Activated T-cell treated with anti-CD3 and anti-CD28 coated beads, Interleukin-2, amount 50 U/mL, for 72 hours (primary cell): ENCODE measurements at places on chromosomes 1 and 21.

GRCh38 chr21:35207322-35207721 is 158.2 kb upstream of the RUNX1 start:
- DNase-seq = no peak

DNA sequence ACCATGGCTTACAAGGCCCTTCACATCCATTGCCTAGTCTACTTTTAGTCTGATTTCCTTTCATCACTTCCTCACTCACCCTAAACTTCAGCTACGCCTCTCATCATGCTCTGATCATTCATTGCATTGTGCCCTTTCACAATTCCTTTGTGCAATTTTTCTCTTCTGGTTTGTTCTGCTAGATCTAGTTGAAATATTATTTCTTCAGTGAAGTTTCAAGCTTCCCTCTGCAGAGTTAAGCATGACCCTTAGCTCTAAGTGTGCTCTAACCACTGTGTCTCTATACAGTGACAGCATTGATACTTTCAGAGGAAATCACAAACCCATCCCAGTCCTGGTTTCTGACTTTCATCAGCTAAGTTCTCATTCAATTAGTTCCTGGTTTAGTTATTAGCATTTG is 166.1 kb downstream of the PLA2G4A start:
- no peak for DNase-seq

DNA sequence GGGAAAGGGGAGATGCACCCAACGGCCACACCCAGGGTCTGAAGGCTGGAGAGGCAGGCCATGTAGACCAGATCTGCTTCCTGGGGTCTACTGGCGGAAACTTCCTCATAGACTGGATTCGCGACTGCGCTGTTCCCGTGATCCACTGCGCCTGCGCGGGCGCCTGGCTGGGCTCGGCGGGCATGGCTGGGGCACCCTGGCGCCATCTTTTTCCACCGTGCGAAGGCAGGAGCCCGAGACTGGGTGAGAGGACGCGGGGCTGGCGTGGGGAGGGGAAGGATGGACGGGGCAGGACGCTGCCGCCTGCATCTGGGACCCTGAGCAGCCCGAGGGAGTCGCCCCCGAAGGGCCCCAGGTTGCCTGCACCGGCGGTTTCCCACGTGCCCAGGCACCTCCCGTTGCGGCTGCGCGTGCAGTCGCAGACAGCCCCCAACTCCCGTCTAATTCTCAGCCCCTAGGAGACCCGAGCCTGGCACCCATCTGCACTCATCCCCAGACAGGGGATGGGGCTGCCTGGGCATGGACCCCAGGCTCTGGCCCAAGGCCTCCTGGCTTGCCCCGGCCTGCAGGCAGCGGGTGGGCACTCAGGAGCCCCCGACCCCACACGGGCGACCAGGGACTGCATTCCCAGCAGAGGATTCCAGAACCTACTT is 12.4 kb upstream of the FAM3B start:
- no peak for DNase-seq

DNA sequence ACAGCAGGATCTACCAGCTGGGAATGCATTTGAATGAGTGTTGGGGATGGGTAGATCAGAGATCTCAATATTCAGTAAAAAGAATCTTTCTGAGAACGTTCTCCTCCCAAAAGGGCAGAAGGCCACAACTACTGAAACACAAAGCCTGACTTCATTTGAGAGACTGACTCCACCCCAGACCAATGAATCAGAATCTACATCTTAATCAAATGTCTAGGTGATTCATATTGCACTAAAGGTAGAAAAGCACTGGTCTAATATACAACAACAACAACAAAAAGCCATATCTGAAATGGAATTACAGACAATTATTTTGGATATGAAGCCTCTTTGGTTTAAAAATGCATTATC is 123.9 kb downstream of the SMYD3 start:
- no peak for DNase-seq

DNA sequence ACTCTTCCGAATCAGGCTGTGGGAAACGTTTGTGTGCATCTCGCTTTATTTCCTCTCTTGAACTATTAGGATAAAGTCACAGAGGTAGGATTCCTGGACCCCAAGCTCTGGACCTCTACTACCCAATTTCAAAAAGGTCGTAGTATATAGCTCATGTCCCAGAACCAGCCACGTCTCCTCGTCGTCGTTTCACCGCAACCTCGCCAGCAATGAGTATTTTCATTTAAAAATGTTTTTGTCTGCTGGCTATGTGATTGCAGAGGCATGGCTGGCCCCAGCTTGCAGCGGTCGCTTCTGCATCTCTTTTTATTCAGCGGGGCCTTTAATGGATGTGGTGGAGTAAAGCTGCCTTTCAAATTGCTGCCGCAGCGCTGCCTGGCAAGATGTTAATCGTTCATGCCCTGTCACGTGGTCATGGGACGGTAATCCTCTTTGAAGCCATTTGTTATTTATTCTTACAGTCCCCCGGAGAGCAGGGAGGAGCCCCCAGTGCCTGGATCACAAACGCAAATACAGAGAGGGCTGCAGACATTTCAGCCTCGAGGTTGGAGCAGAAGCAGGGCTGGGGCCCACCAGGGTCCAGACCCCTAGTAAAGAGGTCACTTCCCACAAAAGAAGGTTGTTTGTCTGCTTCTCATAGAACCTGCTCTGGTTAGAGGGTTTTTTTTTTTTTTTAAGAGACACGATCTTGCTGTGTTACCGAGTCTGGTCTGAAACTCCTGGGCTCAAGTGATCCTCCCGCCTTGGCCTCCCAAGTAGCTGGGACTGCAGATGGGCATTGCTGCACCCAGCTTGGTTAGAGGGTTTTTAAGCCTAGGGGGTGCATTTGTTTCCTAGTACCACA is 11.6 kb upstream of the NPHP4 start:
- no peak for DNase-seq

DNA sequence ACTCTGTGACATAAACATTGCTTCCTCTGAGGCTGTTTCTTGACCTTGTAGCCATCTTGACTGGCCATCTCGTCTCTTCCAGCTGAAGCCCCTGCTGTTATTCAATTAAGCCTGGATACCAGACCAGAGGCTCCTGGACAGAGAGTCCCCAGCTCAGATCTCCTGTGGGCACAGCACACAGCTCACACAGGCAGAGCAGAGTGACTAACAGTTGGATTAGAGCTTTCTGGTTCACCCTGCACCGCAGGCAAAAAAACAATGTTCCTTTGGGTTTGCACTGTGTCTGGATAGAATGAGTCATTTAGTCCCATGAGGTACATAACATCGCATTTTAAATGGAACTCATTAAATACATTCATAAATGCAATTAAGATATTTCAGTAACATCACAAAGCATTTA is 33.4 kb upstream of the USH2A start:
- DNase-seq = no peak

DNA sequence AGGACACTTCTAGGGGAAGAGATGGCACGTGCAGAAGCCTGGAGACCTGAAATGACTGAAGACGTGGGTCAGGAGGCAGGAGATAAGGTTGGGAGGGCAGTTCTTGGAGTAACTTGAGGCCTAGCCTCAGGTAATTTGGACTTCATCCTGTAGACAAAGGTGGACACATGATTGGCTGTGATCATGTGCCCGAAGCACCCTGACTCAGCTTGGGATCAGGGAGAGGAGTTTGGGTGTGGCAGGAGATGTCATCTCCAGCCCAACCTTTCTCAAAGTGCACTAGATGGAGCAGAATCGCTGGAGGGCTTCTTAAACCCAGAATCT is 1.5 kb downstream of the SLC66A1 start:
- no peak for DNase-seq

DNA sequence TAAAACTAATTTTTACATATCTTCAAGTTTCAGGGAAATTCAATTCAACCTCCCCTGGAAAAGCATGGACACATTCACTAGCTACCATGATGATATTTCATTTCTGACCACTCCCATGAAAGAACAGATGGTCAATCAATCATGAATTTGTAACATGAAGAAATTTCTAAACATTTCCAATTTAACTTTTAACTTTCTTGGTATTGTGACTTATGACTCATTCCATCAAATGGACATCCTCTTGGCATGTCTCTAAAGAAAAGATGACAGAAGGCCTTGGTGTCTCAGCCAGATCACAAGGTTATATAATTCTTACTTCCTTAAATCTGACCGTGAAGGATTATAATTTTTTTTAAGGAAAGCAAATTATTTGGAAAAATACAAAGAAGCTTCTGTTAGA is 10.5 kb upstream of the MCOLN3 start:
- DNase-seq = no peak

DNA sequence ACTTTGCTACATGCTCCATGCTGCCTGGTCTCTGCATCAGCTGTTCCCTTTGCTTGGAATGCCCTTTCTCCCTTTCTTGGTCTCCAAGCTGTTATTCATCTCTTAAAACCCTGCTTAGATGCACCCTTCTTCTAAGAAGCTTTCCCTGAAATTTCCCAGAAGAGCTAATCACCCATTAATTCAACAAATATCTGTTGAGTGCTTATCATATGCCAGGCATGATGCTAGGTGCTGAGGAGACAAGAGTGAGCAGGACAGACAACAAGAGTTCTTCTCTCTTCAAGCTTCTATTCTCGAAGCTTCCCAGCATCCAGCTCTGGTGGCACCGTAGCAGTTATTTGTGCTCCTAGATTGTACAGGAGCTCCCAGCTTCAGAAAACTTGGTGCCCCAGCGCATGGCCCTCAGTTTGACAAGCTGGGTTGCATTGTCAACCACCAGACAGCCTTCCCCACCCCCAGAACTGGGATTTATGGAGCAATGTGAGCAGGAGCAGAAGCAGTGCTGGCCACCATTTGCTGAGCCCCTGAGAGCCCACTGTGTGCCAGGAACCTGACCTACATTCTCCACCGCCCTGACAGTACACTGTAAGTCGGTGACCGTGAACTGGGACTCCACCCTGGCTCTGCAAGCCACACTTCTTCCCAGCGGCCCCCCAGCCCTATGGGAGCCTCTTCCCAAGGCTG is 68.0 kb upstream of the ACOT11 start:
- DNase-seq = no peak

DNA sequence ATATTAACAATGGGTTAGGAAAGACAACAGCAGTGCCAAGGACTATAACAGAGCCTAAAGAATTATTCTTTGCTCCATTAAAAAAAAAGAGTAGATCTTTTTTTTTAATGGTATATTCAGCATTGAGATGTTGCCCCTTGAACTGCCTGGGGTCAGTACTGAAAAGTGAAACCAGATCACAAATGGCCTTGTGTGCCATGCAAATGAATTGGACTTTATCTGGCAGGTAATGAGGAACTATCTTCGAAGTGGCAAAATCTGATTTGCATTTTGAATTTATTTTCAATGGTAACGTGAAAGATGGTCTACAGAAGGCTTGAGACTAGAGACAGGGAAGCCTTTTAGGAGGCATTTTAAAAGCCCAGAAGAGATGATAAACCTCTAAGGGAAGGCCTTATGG is 21.4 kb upstream of the PKN2 start:
- DNase-seq = no peak

- no peak for DNase-seq
Measured at GRCh38 chr1:58905628-58906221, 121.9 kb upstream of the JUN start.

DNA sequence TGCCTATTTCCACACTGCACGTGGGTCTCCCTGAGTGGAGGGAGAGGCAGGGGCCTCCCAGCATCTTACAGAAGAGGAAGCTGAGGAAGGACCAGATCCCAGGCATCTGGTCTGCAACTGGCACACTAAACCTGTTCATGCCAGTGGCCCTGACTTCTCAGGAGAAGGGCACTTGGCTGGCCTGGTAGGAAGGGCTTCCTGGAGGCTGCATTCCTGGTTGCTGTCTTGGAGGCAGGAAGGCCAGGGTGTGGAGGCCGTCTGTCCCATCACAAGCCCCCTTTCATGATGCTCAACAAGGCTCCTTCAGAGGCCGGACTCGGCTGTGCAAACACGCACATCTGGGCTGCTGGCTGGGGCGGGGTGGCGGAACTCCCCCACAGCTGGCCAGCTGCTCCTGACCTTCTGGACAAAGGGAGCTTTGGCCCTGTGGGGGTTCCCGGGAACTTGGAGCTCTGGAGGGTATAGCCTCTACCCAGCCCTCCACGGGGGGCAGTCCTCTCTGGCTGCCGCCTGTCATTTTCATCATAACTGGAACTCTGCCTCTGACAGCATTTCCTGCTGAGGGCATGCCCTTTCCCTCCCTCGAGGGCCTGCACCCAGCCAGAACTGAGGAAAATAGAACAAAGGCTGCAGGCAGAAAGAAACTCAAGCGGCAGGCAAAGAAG is 39.2 kb upstream of the POU3F1 start:
- no peak for DNase-seq

DNA sequence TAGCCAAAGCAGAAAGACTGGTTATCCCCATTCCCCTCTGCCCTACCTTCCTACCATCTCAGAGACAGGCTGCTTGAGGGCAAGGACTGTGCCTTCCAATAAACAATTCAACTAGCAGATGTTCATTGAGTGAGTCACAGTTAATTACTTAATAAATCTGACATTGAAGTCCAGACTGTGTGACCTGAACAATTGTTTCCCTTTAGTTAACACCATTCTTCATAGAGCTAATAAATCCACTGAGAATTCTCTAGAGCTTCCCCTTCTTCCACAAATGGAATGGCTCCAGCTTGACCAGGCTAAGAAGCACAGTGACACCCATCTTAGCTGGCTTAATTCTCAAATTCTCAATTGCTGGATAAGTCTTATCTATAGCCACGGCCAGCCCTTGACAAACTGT is 61.9 kb upstream of the GJA5 start:
- DNase-seq = no peak

DNA sequence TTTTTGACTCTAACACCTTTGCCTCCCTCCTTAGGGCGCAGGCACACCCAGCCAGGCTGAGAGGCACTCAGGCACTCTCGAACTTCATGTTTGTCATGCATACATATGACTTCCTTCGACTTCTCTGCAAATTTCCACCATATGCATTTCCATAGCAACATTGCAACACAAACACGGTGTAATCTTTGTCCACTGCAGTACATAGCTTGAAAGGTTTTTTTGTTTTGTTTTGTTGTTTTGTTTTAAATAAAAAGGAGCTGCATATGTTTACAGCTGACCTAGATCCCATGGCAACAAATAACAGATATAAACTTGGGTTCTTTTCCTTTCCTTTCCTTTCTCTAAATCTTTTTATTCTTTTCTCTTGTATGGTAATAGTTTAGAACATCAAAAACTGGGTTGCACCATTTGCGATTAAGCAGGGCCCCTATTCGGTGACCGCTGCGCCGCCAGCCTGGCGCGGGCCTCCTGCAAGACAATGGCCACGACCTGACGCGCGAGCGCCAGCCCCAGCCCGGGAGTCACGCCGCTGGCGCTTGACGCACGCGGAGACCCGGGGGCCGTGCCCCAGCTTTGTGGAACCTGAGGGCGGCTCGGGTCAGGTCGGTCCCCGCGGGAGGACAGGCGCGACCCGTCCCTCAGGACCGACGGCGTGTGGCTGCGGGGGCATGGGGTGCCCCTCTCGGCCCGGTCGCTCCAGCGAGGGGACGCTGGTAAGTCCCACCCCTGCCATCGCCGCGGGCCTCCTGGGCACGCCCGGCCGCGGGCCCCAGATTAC is 35.2 kb downstream of the CCN1 start:
- DNase-seq = no peak

DNA sequence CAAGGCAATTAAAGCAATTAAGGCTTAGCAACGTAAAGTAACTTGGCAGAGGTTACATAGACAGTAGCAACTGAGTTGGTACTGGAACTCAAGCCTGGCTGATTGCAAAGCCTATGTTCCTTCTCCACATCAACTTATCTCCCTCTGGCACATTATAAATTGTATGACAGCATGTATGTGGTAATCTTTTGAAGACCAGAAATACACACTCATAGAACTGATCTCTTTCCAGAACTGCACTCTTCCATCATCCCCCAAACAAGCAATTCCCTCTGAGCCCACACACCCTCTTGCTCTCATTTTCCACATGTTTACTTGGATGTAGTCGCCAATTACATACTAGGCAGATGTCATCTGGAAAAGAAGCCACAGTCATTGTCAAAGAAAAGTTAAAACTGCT is 502.2 kb downstream of the PLPP3 start:
- DNase-seq = no peak

- DNase-seq = peak; percentile 9
Measured at GRCh38 chr1:28466226-28466778, 39.5 kb upstream of the RCC1 start.
